Activated CD4-positive, alpha-beta T cell treated with anti-CD3 and anti-CD28 coated beads, Interleukin-2, amount 50 U/mL, for 24 hours (primary cell): ENCODE measurements at places on chromosomes 4 and X.
A peak's percentile ranks its signal among the peaks of the same experiment; 100 is the strongest.

GRCh38 chr4:134787315-134787714 is 585.7 kb upstream of the PABPC4L start:
- no peak for DNase-seq

DNA sequence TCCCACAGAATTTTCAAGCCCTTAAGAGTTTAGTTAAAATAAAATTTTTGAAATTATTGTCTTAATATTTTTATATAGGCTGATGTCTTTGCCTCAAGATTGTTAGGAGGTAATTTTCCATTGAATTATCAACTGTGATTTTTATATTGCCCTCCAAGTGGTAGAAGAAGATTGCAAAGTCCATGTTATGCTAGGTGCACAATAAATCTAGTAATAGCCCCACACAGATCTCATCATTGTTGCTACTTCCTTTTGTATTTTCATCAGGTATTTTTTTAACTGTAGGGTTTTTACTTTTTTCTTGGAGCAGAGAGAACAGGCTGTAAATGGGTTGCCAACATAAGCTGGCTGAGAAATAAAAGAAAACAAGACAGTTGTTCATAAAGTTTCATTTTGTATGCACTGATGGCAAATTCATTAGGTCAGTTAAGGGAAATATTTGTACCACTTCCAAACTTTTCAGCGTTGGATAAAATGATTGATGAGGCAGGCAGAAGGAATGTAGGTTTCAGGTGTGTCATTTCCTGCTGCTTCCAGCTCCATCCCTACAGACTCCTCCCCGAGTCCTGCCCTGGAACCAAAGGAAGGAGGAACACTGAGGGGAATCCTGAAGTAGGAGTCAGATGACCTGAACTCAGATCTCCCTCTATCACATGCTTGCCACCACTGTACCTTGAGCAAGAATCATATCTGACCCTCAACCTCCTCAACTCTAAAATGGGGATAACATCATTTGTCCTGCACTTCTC is 105.5 kb downstream of the PRRG1 start:
- no peak for DNase-seq

DNA sequence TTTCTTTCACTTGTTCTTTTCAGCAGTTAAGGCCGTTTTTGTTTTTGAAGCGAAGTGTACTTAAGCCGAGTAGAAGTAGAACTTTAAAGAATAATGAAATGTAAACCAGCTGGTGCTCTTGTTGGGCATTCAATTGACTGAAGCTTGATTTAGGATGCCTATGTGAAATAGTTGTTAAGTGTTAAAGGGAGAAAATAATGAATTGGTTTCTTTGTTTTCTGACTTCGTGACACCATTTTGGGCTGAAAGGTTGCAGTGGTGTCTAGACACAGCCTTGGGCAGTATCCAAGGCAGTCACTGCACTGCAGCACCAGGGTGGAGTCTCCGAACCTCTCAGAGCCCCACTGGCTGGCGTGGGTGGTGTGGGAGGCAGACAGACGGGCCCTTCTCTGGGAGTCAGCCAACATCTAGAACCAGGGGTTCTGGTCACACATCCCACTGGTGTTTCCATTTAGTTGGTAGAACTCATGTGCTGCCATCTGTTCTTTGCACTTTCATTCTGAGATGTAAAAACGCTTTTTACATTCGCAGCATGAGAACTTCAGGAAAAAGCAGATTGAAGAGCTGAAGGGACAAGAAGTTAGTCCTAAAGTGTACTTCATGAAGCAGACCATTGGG is 3.5 kb downstream of the UCHL1 start:
- DNase-seq, result no peak

GRCh38 chrX:9285342-9285771 is 179.5 kb upstream of the TBL1X start:
- DNase-seq, result peak; percentile 67

- no peak for DNase-seq
These were observed 449.1 kb downstream of the FAM133A start for GRCh38 chrX:94123062-94123461.

- no peak for DNase-seq
These were observed 29.0 kb downstream of the PDHA1 start for GRCh38 chrX:19372547-19373331.

DNA sequence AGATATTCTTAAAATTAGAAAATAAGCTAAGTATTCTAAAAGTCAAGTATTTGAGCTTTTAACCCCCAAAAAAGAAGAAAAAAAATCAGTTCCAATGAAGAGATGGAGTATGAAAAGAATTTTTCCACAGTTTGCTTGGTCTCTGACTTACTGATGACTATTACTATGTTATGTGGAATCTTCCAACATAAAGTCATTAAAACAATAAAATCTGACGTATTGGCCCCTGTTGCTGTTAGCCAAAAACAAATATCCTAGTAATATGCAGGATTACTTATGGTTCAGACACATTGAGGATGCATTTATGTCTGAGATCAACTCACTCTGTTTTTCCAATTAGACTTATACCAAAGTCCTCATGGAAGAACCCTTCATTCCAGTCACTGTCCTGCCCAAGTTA is 517.2 kb upstream of the ADGRL3 start:
- DNase-seq, result no peak

DNA sequence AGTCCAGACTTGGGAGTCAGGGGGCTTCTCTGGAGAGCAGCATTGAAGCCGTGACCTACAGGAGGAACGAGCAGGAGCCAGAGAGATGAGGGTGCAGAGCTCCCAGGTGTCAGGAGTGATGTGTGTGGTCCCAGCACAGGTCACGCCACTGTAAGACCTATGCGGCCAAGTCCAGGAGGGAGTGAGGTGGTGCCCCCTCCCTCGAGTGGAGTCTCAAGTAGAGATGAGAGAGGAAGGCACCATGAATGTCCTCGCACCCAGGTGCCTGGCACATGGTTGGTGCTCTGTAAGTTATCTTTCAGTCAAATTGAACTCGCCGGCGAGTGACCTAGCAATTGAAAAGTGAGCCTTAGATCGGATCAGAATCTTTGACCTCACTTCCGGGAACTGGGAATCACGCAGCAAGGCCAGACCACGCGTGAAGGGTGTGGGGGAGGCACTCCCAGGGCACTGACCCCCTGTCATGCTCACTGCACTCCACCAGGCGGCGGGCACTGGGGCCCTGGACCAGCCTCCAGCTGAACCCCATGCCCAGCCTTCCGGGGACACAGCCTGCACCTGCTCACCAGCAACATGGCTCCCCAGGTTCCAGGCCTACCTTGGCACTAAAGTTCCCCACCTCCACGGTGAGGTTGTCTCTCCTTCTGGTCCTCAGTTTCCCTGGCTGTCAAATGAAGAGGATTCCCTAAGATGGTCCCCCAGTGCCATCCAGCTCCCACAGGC is 127.4 kb downstream of the HMX1 start:
- no peak for DNase-seq

DNA sequence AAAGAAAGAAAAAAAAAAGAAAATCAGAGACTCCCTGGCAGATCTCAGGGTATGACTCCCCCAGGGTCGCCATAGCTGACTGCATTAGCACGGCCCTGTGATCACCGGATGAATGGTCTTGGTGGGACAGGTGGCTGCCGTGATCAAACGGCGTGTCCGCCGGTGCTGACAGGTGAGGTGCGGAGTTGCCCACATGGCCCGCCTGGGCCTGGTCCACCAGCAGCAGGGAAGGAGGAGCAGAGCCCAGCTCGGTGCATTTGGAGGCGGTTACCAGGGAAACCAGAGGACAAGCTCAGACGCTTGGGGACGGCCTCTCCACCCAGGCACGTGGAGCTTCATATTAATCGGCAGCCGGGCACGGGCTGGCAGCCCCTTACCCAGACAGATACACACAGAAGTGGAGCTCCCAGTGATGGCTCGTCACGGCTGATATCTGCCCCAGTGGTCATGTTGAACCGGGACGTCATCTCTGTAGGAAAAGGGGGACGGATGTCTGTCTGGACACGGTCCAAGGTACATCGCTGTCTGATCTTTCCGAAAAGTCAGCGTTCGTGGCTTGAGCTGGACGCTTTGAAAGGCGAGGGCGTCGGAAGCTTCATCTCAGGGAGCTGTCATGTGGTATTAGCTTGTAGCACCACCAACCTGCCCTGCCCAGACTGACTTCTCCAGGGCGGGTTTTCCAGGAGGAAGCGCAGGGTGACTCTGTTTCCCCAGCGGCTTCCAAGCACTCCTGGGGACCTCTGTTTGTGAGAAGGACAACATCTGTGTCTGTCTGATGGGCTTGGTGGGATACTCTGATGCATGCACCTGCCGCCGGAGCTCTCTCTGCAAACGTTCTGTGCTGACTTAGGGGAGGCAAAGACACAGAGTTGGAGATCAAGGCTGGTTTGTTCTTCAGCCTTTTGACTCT is 180.7 kb downstream of the CRLF2 start:
- DNase-seq, result no peak

DNA sequence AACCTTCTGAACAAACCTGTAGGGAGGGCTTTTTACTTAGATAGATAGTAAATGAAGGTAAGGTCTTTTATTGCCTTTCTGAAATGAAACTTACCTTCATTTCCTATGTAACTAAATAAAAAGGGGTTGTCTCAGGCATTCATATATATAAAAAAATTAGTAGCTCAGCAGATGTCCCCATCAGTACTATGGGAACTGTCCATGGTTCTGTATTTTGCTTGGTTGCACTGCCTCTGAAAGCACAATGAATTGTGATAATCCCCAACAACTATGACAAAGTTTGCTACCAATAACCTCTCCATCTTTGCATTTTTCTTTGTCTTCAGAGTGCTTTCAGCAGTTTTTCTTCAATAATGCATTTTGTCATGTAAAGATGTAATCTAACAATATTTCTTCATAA is 222.4 kb downstream of the SLIT2 start:
- no peak for DNase-seq

GRCh38 chr4:119211867-119212233 is 663 bp upstream of the USP53 start:
- no peak for DNase-seq

- DNase-seq, result no peak
These were observed 19.5 kb downstream of the SMPX start for GRCh38 chrX:21738210-21738949.

DNA sequence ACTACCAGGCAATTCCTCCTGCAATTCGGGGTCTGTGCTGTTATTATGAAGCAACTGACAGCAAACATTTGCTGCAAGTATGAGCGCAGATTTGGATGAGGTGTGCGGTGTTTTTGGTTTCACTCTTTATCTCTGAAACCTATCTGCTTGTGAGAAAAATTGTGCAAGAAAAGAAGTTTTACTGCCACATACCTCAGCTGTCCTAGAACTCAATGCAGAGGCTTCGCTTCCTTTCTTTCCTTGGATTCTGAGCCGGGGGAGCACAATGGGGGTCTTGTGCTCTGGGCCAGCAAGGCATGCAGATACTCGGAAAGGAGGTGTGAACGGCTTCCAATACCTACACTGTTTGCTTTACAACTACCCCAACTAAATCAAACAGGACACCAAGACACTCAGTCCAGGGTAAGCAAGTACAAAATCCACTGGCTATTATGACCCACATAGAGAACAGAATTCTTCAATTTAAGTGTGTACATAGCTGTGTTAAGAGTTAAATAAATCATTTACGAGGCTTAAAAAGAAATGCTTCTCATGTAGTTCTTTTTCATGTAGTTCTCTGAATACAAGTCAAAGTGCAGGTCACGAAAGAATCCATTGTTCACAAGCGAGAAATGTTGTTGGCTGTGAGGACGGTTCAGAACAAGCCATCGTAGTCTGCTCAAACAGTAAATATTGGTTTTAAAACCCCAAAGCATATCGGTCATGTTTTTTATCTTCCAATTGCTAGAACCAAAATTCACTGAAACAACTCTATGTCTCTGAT is 1.1 kb downstream of the SORBS2 start:
- DNase-seq, result no peak

DNA sequence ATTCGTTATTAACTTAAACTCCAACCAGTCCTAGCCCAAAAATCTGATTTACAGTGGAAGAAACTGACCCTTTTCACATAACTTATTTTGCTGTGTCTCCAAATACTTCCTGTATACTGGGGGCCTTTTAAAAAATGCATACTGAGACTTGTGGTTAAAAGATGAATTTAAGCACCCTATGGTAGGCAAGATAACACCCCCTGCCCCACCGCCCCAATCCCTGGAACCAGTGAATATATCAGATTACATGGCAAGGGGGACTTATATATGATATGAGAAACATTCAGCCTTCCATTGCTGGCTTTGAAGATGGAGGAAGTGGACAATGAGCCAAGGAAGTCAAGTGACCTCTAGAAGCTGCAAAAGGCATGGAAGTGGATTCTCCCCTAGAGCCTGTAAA is 3.1 kb upstream of the CLCN3 start:
- no peak for DNase-seq

DNA sequence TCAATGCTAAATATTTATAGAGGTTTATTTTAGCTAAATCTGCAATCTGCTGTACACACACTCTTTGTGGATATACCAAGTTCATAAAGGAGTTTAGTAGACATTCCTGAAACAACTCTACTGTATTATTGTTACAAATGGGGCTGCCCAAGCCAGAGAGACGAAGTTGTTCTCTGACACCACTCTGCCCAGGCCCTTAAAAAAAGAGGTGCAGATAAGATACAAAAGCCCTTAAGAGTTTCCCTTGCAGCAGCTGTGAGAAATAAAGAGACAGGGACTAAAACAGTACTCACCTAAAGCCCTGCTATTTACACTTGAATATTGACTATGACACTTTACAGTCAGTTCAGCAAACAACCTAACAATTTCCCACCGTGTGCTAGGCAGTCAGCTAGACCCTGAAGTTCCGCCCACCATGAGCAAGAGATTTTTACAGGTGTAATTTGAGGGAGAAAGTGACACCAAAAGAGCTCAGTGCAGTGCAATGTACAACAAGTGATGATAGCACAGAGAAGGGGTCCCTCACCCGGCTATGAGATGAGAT is 191.7 kb downstream of the PRDM5 start:
- DNase-seq, result no peak

DNA sequence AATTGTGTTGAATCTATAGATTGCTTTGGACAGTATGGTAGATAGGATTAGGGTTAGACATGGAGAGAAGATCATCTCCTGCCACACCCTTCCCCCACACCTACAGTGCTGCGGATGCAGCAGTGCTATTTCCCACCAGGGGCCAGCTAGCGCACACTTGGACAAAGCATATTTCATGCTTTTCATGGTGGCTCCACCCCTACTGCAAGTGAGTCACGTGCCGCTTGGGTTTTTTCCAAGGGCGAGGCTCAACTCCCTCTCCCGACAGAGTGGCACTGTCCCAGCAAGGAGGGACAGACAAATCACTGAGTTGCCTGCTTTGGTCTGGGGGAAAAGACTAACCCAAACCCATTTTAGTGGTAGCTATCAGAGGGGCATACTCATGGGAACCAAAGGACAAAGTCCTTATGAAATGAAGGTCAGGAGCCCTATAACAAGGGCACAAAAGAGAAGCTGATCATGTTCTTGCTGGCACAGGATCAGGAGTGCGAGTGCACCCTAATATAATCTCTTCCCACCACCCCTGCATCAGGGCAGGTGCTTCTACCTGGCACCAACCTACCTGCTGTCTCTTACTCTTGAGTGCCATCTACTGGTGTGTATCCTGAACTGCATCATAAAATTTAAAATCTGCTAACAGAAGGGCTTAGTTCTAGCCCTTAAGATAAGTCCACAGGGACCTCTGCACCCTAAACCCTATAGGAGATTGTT is 55.1 kb upstream of the PGAM4 start:
- no peak for DNase-seq

- DNase-seq, result no peak
These were observed 44.1 kb downstream of the PPM1K start for GRCh38 chr4:88240297-88240714.
